ENCODE measurements at places on chromosomes 13 and 19.
A peak's percentile ranks its signal among the peaks of the same experiment; 100 is the strongest.

DNA sequence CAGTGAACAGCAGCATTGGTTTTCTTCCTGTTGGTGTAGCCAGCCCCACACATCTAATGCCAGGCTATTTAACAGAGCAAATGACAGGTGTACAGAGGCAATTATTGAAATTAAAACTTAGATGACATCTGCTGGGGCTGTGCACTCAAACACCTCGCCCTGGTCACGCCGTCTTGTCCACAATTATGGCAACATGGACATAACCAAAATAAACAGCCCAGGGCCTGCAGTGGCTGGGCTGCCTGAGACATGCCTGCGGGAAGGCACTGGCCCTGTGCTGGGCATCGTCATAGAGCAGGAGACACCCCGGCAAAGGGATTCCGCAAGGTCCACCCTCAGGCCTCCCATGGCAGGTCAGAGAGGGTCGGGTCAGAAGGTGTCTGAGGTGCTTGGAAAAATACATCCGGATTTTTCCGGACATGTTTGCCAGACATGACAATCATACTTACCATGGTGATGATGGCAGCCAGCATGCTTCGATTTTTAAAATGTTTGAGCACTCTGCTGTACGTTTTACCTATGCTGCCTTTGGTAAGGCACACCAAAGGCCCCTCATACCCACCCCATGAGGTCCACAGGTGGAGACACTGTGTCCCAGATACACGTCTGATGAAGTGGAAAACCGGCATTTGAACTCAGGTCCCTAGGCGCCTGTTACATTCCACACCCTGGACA is 47.8 kb downstream of the TSHZ3 start:
- DNase-seq = no peak

DNA sequence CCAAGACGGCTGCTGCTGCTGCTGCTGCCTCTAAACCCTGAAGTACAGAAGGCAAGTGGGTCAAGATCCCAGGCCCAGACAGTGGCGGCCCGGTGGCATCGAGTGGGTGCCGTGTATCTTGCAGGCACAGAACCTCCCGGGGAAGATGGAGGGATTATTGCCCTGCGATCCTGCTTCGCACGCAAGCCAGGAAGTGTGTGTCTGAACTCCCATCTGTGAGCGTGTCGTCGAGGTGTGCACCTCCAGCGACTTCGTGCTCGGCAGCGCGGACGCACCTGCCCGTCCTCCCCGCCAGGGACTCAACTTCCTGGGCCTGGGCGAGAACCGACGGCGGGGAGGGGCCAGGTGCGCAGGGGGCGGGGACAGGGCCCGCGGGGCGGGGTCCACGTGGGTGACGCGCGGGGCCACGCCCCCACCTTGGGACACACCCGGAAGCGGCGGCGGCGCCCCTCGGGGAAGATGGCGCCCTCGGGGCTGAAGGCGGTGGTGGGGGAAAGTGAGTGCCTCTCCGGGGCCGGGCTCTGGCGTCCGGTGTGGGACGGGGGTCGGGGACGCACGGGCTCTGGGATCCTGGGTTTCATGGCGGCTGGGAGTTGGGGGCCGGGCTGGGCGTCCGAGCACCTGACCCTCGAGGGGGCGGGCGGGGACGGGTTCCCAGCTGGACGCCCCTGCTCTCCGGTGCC is at the start of gene STXBP2:
STXBP2 (plus strand) TSS at position 420 of the 683 bp plus-strand sequence; CDS start at position 460, 40 bp downstream.
- peak; percentile 73 for DNase-seq

DNA sequence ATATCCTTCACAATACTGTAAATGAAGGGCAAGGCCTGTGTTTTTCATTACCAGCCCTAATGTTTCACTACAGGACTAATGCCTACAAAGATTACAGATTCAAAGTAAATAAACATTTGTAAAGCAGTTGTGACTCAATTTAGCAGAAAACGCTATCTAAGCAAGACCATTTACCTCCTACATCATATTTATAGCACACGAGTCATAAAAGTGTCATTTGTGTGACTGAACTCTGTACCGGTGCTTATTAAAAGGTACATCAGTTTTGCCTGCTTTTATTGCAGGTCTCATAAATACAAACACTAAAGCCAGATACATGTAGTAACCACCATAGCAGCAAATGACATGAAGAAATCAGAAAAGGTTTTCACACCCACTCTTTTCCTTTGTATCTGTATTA is 61.5 kb upstream of the SLC15A1 start:
- DNase-seq = no peak

GRCh38 chr19:23554548-23554947 is 132.5 kb downstream of the ZNF675 start:
- no peak for DNase-seq

DNA sequence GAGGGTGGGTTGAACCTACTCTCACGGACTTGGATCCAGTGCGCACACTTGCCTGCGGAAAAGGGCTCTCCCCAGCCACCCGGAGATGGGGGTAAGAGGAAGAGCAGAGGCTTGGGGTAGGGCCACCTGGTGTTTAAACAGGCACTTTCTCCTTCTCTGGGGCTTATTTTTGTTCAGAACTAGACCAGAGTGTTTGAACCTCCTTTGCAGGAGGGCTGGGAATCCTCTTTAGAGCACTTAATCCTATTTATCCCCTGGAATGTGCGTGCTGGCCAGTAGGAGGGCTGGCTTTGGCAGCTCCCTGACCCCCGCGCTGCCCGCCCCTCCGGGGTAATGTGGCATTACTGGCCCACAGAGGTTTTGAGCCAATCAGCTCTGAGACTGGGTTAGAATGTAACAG is 2.0 kb downstream of the RGS9BP start:
- no peak for DNase-seq

DNA sequence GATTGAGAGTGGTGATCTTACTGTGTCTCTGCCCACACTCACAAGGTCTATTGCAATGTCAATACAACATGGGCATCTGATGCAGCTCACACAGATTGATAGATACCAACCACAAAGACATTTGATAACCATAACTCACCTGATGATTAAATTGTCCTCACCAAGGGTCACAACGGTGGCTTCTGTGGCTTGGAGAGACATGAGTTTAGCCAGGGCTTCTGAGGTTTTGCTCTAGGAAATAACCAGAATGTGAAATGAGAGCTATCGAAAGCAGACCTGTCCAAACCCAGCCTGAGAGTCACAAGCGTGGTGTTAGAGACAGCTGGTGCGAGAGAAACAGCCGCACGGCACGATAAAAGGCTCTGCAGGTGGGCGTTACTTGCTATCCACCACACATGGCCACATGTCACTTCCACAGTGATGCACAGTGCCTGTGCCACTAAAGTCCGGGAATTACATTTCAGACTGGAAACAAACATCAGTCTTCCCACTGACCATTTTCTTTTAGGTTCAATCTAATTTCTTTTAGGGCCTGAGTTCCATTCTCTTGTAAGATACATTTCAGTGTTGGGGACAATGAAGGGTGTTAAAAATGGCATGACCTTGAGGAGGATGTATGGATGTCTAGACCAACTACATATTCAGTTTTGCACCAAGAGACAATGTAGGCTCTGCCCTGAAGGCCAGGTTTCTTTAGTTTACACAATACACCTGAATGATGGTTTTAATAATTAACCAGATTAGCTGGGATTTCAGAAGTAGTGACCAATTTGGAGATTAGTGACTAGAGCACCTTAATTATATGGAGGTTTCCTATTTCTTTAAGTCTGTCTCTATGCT is 53.7 kb downstream of the ATP7B start:
- no peak for DNase-seq

DNA sequence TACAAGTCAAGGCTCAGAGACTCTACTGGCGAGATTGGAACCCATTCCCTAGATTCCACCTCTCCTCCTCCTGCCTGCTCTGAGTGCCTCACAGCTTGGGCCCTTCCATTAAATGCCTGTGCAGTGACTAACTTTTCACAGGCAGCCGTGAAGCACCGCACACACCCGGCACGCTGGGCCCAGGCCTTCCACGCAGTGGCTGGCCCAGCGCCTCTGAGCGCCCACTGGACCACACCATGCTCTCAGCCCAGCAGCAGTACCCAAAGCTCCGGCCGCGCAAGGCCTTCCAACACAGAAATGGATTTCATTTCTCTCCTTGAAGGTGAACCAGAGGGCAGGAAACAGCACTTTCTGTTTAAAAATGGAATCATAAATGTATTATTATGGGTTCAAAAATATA is 26.0 kb downstream of the RAB20 start:
- DNase-seq = no peak

DNA sequence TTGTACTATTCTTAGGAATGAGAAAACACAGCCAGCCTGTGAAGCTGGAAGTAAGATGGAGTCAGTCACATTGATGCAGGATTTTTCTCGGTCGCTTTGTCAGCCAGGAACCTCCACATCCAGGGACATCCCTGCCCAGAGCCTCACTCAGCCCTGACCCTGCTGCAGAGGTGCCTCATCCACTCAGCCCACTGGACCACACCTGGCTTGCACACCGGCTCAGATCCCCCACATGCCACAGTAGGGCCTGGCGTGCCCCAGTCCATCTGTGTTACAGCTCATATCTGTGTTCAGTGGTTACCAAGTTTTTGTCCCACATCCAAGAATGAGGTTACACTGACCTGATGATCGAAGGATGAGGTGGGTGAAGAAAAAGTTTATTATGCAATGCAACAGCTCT is 1315.4 kb downstream of the SLITRK1 start:
- DNase-seq = no peak

DNA sequence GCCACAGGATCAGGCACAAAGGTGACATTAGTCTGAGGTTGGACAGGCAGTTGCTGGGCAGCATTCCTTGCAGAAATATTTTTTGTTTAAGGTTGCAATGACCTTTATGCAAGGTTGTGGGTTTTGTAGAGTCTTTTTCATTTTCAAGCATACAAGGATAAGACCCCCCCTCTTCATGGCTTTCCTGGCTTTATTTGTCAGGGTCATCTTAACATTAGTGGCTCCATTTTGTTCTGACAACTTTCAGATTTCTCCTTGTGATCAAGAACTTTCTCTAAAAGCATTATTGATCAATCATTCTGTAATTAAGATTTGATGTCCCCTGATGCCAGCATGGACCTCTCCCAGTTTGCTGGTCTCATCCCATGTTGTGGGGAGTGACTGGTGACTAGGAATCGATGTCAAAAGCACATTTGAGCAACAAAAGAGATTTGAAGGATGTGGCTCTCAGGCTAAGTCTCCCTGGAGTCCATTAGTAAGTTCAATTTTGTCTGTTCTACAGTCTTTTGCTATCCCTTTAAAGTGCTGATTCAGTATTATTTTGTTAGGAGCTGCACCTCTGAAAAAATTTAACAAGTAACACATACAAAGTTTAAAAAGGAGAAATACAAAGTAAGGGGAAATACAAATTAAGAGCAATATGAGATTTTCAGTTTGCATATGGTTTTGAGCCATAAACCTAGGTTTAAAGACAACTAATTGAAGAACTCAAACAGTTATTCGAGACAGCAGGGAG is 5.3 kb downstream of the CARD8 start:
- DNase-seq = no peak

GRCh38 chr19:48779636-48780035 is 24.3 kb downstream of the FGF21 start:
- no peak for DNase-seq

DNA sequence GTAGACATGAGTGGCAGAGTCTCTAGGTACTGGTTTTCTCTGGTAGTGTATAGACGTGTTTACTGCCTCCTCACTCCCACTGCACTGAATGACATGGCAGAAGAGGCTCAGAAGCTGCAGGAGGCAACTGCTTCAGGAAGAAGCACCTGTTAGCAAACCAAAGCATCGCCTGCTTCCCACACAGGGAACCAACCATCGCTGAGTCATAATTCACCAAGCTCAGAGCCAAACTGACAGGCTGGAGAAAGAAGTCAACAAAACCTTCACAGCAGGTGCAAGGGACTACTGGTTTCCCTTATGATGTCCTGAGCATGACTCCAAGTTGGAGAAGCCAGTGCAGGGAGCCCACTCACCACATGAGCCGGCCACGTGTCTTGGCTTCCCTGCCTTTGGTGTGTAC is 69.8 kb downstream of the KCTD12 start:
- DNase-seq = no peak

DNA sequence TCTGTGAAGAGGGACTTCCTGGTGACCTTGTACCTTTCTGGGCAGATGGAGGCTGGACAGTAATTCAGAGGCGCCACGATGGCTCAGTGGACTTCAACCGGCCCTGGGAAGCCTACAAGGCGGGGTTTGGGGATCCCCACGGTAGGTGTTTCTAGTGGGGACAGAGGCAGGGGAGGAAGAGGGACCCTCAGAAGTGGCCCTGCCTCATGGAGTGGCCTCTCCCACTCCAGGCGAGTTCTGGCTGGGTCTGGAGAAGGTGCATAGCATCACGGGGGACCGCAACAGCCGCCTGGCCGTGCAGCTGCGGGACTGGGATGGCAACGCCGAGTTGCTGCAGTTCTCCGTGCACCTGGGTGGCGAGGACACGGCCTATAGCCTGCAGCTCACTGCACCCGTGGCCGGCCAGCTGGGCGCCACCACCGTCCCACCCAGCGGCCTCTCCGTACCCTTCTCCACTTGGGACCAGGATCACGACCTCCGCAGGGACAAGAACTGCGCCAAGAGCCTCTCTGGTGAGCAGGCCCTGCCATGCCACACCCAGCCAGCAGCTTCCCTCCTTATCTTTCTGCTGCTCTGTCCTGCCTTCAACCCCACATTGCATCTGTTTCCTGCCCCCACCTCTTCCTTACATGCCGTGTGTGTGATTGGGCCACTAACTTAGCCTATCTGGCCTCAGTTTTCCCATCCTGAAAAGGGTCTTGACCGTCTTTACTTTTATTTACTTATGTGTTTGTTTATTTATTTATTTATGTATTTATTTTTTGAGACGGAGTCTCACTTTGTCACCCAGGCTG is 7.3 kb downstream of the ANGPTL4 start:
- no peak for DNase-seq

GRCh38 chr13:73304442-73304841 is 245.6 kb downstream of the KLF5 start:
- DNase-seq = no peak

DNA sequence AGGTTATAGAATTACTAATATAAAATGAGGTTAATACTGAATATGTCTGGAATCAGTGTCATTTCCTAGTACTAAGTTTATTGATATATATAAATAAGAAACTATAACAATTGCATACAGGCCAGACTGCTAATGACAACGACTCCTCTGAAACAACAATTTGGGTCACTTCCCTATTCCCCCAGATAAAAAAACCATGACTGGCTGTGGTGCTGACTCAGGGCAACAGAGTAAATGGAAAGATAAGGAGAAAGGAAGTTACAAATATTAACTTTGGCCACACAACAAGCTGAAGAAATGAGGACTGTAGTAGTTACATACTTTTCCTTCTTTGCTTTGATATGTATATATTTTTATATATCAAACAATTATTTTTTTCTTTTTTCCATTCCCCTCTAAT is 263.7 kb upstream of the PCDH9 start:
- no peak for DNase-seq

- DNase-seq = no peak
Observed at GRCh38 chr19:30036154-30037129, 94.4 kb downstream of the URI1 start.

DNA sequence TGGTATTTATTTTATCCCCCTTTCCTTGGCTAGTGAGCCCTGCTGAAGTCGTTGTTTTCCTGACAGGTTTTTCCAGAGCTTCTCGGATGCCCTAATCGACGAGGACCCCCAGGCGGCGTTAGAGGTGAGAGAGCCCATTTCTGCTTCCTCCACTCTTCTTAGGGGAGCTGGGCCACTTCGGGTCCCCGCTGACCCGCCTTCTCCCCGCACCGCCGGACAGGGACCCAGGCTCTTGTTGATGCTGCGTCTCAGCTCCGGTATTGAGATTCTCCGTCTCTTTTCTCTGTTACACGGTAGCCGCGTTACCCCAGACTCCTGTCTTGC is 306 bp downstream of the SUGT1 start:
- DNase-seq = peak; percentile 35

Data from DMS79 treated with DMSO at 0.1 percent for 48 hours (cell line).